ENCODE measurements at places on chromosomes 2 and 18. TPM values are rescaled to one million over a fixed set of nuclear protein-coding genes. Genes with fewer than 3 reads are reported as not detected.

- DNase-seq: peak; percentile 30
Measured at GRCh38 chr2:227805578-227805977, 8.1 kb upstream of the CCL20 start.

DNA sequence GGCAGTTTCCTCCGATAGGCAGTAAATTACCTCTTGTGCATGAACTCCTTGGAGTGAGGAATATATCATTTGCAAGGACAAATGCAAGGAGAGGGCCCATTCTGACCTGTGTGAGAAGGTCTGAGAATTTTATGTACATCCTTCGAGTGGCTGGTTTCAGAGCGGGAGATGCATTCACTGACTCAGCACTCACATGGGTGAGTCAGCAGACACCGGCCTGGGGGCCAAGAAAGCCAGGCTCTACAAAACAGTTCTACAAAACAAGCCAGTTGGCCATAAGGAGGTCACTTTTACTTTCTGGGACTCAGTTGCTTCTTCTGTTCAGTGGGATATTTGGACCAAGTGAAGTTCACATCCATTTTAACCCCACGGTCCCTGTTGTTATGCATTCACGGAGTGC, 35.3 kb downstream of the CYP26B1 start:
- DNase-seq: no peak

DNA sequence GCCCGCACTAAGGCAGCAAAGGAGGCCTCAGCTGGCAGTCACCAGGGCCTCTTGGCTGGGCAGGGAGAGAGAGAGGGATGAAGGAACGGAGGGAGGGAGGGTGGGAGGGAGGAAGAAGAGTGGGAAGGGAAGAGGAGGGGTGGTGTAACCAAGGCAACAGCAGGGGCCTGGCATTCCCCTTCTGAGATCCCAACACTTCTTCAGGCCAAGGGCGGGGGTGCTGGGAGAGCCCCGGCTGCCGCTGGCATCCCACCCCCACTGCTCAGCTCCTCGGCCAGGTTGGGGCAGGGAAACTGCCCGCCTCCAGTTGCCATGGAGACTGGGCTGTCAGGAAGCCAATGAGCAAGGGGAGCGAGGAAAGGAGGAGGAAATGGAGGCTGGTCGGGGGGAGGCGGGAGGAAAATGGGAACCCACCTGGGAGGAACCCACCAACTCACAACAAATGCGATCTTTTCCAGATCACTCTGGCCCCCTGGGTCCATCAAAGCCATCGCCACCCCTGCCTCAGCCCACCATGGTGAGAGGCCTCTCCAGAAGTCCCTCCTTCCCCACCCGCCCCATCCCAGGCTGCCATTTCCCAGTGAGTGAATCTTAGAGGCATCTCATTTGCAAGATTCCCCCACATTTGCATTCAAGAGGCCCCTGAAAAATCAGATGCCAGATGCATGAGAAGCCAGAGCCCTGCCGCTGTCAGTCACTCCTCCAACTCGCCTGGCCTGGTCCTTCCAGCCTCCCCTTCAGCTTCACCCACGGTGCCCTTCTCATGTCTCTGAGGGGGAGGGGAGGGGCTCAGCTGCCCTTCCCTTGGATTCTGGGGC, 12.4 kb downstream of the SH2D6 start:
- DNase-seq: no peak

Gene ASB18
- total RNA-seq: 4.9 TPM

Gene SOCS6
- 22.9 TPM for total RNA-seq

All from testis (tissue), 5 donors.